ENCODE measurements at places on chromosomes 13 and 19. TPM values are rescaled to one million over a fixed set of nuclear protein-coding genes. Genes with fewer than 3 reads are reported as not detected.

DNA sequence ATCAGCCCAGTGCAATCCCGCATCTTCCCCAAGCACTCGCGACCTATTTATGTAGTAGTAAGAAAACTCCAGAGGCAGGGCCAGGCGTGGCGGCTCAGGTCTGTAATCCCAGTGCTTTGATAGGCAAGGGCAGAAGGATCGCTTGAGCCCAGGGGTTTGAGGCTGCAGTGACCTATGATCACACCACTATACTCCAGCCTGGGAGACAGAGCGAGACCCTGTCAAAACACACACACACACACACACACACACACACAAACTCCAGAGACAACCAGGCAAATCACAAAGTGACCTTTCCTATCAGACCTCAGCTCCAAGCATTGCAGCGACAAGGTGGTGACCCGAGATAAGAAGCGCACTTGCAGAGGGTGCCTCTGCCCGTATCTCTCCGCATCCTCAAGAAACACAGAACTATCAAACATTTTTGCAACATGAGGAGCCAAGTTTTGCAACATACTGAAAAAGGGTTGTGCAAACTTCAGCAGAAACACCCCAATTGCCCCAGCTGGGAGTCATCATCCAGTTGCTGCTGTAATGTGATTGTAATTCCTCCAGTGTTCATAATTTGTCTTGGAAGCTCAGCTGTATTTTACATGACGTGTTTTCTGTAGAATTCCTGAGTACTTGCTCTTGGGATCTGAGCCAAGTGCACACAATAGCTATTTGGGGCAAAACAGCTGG, 8.7 kb upstream of the KLF2 start:
- DNase-seq, result peak; percentile 91

DNA sequence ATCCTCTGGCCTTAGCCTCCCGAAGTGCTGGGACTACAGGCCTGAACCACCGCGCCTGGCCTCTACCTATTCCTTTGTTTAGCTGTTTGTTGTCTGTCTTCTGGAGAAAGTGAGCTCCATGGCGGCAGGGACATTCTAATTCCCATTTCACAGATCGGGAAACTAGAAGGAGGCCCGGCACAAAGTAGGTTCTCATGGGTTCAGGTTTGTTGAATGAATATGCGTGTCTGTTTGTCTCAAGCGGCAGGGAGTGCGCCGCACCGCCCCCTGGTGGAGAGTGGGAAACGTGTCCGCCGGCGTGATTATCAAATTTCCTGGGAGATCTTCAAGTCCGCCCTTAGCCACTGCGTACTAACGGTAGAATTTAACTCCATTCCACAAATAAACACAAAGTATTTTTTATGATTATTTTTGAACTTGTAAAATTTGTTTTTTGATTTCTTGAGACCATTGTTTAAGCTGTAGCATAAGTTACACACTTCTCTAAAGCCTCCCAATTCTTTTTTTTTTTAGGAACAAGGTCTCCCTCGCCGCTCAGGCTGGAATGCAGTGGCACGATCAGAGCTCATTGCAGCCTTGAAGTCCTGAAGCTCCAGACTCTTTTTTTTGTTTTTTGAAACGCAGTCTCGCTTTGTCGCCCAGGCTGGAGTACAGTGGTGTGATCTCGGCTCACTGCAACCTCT, 8.9 kb upstream of the CCDC9 start:
- peak; percentile 45 for DNase-seq

GRCh38 chr13:100584896-100585295, 3.7 kb downstream of the GGACT start:
- no peak for DNase-seq

DNA sequence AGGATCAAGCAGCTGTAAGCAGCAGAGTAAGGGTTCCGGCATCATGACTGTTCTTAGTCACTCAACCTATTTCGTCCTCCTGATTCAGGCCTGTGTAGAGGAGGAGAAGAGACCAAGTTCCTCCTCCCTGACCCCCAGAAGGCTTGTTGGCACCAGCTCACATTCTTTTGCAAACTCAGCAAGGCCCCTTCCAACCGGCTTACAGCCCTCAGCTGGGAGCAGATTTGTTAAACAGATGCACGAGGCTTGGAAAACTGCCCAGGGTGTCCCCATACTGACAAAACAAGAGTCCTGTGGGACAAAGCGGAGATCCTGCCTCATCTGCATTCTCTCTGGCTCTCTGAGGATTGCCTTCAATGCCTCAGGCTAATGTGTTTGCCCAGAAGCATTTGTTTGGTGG, 113.2 kb upstream of the SOX21 start:
- DNase-seq, result peak; percentile 86

Gene KLC3
- polyA plus RNA-seq, result 0.76 TPM

Gene LILRB1
- polyA plus RNA-seq, result 1.7 TPM

Gene TNNT1
- 27.5 TPM for polyA plus RNA-seq

Gene RDH8
- not detected for polyA plus RNA-seq

Gene SOX21
- 0.66 TPM for polyA plus RNA-seq

Gene TDRD3
- 42.9 TPM for polyA plus RNA-seq

All from right lung (tissue), 10 donors.